ENCODE measurements at places on chromosomes 16 and 17.
A peak's percentile ranks its signal among the peaks of the same experiment; 100 is the strongest.

DNA sequence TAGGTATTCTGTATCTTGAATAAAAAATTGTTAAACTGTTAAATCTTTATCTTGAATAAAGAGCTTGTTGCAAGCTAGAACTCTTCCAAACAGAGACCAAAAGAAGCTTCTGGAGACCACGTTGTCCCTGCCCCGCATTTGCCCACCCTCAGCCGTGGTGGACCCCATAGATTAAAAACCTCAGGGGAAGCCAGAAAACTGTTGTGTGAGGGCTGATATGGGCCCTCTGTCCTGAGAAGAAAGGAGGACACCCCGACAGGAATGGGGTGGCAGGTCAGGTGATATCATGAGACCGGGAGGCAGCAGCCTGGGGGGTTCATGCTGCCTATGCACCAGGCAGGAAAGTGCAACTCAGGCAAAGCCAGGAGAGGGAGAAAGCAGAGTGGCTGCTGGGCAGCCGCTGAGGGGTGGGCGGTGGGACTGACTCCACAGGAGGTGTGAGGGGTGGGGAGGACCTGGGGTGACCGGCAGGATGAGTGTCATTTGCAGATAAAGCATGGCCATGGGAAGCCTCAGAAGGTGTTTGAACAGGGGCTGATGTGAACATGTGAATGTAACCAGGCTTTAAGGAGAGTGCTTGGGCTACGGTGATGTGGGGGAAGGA is 147.8 kb downstream of the IRF8 start:
- no peak for DNase-seq

DNA sequence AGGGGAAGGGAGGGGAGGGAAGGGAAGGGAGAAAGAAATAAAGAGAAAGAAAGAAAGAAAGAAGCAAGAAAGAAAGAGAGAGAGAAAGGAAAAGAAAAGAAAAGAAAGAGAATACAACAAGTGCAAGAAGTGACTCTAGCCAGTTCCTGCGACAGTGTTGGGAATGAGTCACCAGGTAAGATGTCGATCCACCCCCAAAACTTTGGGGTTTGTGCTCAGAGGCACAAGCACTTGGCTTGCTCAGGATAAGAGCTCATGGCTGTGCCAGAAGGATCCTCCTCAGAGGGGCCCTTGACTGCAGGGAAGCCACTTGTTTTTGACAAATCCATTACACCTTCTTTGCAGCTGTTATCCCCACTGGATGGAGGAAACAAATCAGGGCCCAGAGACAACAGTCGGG is 137.7 kb downstream of the TMEM132E start:
- no peak for DNase-seq

GRCh38 chr17:42354956-42355843 is 33.0 kb downstream of the STAT3 start:
- DNase-seq, result no peak

GRCh38 chr17:46940692-46941404 is 17.9 kb downstream of the GOSR2 start:
- peak; percentile 57 for DNase-seq

DNA sequence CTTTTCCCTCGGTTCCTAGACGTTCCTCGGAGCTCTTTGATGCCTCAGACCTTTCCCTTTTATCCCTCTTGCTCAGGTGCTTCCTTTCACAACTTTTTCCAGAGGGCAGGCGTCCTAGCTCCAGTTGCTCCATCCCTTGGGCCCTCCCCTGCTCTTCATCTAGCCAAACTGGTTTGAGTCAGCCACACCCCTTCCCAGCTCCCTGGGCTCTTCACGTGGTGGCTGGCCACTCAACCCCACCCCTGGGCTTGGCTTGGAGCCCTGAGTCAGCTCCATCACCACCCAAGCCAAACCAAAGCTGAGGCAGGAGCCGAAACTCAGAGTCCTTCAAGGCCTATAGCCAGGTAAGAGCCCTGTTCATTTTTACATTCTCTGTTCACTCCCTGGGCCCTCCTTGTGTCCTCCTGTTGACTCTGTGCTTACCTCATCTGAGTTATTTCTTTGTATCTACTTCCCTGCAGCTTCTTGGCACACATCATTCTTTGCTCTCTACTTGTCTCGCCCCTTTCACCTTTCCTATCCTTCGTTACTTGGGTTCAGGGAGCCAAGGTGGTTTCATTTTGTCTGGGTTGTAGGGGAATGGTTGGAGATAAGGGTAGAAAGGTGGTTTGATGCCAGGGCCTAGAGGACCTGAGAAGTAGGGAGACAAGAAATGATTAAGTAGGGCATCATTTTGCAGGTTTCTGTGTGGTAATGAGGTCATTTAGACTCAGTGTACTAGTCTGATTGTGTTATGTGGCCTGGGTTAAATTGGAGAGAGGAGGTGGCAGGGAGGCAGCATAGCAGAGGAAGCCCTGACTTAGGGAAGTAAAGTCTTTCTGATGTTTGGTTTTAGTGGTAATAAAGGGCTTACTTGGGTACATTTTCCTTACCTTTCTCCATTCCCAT is 7.6 kb upstream of the PHKG2 start:
- DNase-seq, result no peak

- peak; percentile 15 for DNase-seq
These were observed 13.2 kb upstream of the TMEM100 start for GRCh38 chr17:55735731-55736405.

GRCh38 chr17:34892461-34893249 is 68.6 kb downstream of the CCT6B start:
- DNase-seq, result no peak

DNA sequence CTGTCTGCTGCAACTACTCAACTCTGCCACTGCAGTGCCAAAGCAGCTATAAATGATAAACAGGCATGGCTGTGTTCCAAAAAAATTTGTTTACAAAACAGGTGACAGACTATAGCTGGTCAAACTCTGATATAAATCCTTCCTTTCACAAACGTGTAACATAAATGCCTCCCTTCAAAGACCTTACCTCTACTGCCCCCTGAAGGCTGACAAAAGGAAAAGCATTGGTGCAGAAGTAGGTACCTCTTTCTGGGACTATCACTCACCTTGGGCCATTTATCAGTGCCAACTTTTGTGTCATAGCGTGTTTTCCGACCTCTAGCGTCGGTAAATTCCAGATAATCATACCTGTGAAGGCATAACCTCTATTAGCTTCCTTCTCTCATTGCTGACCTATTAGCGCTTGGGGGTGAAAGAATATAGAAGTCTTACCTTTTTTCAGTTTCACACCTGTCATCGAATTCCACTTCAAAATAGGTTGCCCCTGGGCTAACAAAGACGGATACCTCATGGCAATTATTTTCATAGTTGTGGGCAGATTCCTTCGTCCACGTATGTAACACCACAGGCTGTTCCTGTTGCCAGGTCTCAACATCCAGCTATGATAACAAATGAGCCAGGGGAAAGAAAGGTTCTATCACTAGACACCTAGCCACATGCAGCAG is 67.9 kb downstream of the ZZEF1 start:
- DNase-seq, result no peak

GRCh38 chr17:56679115-56679776 is 85.7 kb downstream of the NOG start:
- DNase-seq, result no peak

DNA sequence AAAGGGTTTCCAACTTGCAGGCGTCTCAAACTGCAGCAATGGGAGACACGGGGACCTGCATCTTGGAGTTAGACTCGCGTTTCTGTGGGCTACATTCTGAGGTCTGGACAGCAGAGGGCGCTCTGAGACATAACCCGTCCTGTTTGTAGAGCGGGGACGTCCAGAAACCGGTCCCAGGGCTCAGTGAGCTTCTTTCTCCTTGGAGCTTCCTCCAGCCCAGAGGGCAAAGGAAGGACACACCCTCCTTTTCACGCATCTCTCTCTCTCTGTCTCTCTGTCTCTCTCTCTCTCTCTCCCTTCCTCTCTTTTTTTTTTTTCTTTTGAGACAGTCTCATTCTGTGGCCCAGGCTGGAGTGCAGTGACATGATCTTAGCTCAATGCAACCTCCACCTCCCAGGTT is 19.8 kb downstream of the COX4I1 start:
- peak; percentile 82 for DNase-seq

DNA sequence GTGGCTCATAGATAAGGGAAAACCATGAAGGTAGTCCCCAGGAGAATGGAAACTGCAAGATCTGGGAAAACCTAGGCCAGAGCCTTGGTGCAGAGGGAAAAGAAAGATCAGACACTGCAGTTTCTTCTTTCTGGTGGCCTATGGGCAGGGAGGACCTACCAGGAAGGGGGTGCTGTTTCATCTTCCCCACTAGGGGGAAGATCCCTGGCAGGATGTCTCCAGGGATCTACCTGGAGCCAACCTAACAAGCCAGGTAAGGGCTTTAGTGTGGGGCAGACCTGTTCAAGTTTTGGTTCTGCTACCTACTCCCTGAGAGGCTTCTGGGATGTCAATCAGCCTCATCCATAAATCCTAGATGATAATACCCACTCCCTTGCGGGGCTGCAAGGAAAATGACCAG is 21.4 kb downstream of the TOM1L2 start:
- DNase-seq, result no peak

DNA sequence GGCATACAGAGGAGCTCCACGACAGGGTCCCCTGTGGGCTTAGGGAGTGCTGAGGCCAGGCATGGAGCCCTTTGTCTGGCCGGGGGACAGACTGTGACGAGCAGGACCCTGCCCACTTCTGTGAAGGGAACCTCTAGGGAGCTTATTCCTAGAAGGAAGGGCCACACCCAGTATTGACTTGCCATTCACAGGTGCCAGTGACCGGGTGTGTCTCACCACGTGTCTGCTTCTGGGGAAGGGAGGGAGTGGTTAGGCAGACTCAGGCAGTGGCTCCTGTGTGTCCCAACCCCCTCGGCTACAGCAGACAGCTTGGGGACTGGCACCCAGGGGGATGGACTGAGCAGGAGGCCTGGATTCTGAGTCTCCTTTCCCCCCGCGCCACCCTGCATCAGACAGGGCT is 57.2 kb downstream of the SOCS1 start:
- no peak for DNase-seq

DNA sequence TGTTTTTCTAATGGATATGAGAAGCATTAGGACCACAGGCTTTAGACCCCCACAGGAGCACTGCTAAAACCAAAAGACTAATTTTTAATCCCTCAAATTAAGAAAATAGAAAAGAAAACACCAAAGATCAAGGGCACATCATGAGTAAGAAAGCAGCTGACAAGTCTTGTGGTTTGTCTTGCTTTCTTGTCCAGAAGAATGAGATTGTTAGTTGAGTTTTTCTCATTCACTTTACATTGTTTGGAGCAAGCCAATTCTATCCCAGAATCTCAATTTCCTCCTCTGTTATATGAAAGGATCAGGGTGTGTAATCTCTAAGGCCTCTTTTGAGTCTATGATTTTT is 899.0 kb downstream of the KCNJ2 start:
- DNase-seq, result no peak

GRCh38 chr17:35577830-35578196 is 558 bp downstream of the PEX12 start:
- no peak for DNase-seq

DNA sequence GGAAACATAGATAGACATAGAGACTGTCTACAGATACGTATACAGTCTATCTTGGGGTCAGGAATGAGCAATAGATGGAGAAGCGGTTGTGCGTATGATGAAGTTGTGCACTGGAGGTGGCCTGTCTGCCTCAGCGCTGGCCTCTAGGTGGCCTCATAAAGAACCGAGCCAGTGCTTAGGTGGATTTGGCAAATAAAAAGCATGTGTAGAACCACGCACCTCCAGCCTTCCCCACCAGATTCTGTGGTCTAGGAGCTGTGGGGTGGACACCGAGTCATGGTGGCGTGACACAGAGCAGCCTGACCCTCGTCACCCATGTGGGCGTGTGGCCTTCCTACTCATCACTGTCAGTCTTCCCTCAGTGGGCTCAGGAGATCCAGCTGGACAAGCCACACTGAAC is 34.0 kb downstream of the PGS1 start:
- DNase-seq, result no peak

GRCh38 chr16:78571898-78572358 is 472.5 kb downstream of the WWOX start:
- no peak for DNase-seq

DNA sequence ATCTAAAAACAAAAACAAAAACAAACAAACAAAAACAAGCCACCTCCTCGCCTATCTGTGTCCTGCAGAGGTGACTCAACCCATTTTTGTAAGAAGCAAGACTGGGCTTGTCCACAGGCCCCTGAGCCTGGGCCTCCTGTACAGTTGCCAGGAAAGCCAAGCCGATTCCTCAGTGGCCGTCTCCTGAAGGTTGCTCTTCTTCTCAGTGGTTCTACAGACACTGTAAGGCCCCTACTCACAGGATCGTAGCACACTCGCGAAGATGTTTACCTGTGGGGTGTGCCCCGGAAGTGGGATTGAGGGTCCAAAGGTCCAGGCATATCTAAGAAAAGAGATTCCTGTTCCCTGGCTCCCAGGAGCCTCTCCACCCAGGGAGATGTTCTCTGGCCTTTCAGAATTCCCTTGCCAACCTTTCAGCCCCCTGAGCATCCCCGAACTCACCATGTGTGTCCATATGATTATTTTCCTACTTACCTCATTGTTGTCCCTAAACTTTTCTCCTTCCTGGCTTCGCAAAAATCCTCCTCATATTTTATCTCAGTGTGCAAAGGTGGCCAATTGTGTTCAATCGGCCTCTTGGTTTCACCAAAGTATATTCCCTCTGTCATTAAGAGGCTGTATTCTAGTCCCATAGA is 7.5 kb upstream of the CES3 start:
- DNase-seq, result no peak

GRCh38 chr16:2833776-2834175 is 3.7 kb downstream of the ZG16B start:
- no peak for DNase-seq
